ENCODE measurements at places on chromosomes 5 and 9.

DNA sequence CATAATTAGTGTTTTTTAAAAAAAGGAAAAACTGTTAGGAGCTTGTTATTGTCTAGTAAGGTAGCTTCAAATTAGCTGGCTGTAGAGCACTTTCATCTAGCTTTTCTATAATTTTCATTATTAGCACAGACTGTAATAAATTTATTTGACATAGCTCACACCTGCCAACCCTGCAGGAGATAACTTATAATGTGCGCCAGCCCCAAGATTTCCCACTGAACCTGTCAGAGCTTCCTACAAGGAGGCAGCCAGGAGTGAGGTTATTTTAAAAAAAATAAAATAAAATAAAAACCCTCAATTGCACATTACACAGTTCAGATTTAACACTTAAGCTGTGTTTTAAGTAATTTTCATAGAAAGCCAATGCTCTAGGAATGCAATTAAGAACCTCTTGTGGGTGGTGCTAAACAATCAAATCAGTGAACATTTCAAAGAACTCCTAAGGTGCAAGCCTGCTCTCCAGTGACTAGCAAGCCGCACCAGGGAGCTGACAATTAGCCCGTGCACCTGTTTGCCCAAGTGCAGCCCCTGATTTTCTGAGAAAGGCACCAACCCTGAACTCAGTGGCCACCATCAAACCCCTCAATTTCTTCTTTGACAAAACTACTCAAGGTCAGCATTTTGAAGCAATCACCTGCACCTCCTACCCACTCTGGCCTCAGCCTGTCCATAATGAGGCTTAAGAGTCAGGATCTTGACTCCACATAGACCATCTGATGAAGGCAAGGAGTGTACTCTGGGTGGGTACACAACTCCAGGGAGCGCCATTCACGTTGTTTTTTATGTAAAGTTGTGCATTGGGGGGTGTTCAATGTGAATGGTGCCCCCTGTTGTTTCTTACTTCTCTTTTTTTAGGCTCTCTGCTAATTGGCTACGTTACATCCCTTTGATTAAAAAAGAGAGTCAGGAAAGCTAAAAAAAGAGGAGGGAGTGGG, 385.3 kb upstream of the WWC1 start:
- DNase-seq, result no peak

- no peak for DNase-seq
Observed at GRCh38 chr5:96427824-96428223, 5.2 kb downstream of the PCSK1 start.

- no peak for DNase-seq
Observed at GRCh38 chr5:166713295-166713694, 1578.2 kb upstream of the WWC1 start.

GRCh38 chr5:157740229-157740610, 3.3 kb upstream of the LSM11 start:
- DNase-seq, result peak; percentile 58

GRCh38 chr5:151140686-151141459, 16.7 kb downstream of the ANXA6 start:
- no peak for DNase-seq

DNA sequence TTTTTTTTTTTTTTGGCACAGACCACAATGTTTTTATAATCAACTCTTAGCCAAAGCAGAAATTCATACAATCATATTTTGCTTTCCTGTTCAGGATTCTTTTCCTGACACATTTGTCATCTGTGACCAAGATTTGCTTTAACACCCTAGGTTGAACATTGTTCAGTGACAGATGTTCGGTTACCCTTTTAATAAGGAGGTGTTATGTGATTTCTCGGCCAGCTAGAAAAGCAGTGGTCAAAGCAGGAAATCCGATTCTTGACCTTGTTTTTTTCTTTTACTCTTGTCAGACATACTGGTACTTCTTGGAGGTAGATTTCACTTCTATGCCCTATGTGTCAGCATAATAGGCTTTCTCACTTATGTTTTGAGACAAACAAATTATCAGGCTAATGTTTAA, 335.3 kb upstream of the ACTBL2 start:
- DNase-seq, result no peak

GRCh38 chr5:62376064-62376463, 27.6 kb downstream of the DIMT1 start:
- DNase-seq, result peak; percentile 27

GRCh38 chr5:76641514-76642120, 18.4 kb upstream of the F2RL2 start:
- DNase-seq, result peak; percentile 76

DNA sequence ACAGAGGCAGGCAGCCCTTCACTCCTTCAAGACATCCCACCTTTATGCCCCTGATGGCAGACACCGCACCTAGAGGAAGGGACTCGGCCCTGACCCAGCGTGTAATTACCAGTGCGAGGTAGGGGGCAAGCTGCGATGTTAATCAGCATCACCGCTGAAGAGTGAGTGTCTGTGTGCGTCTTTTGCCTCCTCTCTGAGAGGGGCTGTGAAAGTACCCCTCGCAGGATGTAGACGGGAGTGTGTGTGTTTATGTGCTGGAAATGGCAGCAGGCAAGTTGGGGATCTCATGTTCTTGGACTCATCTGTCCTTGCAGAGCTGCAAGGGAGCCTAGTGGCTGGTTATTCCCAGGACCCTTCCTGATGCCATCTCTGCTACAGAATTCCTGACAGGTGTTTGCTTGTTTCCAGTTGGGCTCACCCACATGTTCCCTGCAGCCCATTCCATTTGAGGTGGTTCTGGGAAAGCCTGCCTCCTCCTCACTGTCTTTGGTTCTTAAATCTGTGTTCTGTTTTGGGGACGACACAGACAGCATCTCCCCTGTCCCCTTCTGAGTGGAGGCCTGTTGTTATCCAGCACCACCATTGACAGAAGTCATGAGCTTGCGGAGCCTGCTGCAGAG, 70.5 kb downstream of the ZNF618 start:
- DNase-seq, result no peak

DNA sequence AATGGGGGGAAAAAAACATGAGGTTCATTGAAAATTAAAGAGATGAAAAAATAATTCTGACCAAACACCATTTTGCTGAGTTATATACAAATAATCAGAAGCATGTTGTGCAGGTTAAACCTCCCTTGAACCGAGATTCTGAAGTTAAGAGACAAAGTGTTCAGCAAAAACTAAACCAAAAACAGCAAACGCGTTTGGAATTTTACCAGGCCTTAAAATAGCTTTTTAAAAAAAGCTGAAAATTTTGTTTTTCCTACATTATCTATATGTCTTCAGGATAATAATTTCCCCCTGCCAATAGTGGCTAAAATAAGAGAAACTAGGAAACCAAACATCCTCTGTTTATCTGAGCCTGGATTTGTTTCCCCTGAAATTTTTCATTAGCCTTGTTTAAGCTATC, 191.7 kb upstream of the DAPK1 start:
- no peak for DNase-seq

- DNase-seq, result no peak
Observed at GRCh38 chr5:151357097-151357496, 9.7 kb upstream of the SLC36A2 start.

GRCh38 chr5:32190095-32190494, 16.0 kb upstream of the GOLPH3 start:
- DNase-seq, result no peak

DNA sequence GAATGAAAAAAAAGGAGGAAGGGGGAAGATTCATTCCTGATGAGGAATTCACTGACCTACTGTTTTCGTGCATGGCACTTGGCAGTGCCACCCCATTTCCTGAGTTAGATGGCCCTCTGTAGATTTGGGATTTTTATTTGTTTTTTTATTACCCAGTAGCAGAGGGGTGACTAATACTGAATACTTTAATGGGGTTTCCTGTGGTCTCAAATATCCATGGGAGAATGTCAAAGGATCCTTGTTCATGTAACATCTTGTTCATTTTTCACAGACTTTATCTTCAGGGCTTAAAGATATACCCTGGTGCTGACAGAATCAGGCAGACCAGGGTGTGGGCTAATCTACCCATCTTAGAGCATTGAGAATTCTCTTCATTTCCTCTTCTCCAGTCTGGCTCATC, 93.0 kb downstream of the MAMDC2 start:
- DNase-seq, result no peak

- DNase-seq, result peak; percentile 62
Observed at GRCh38 chr5:58458141-58458742, 1.6 kb downstream of the PLK2 start.

DNA sequence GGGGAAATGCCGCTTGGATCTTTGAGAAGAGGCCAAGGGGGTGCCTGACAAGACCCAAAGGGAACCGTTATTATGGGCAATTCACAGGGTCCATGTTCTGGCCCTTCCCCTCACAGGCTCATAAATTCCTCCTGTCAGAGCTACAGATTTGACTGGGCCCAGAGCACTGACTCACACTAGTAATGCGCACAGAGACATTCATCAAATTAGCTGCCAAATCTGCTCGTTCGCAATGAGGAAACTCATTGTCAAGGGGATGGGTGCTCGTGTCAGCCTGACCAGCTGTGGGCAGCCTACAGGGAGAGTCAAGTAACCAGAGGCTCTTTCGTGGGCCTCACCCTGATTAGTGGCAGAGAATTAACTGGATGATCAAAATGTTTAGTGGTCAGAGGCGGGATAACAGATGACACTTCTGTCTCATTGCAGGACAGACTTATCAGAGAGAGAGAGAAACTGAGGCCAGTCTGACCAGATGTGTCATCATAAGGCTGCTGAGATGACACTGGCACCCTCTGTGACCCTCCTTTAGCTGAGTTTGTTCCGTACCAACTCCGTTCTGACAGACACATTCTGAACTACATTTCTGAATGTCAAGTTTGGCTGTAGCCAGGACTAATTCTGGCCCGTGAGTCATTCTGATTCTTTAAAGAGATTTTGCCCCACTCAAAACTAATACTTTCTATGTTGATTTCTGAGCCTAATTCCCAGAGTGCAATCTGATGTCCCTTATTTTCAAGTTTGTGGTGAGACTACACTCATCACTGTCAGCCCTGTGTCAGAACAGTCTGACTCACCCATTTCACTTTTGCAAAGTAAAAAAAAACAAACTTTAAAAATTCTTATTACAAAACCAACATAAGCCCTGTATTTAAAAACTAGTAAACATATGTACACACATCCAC, 377.1 kb downstream of the ACTL7B start:
- peak; percentile 35 for DNase-seq

GRCh38 chr9:131628459-131629225, 83.3 kb downstream of the PRRT1B start:
- no peak for DNase-seq

DNA sequence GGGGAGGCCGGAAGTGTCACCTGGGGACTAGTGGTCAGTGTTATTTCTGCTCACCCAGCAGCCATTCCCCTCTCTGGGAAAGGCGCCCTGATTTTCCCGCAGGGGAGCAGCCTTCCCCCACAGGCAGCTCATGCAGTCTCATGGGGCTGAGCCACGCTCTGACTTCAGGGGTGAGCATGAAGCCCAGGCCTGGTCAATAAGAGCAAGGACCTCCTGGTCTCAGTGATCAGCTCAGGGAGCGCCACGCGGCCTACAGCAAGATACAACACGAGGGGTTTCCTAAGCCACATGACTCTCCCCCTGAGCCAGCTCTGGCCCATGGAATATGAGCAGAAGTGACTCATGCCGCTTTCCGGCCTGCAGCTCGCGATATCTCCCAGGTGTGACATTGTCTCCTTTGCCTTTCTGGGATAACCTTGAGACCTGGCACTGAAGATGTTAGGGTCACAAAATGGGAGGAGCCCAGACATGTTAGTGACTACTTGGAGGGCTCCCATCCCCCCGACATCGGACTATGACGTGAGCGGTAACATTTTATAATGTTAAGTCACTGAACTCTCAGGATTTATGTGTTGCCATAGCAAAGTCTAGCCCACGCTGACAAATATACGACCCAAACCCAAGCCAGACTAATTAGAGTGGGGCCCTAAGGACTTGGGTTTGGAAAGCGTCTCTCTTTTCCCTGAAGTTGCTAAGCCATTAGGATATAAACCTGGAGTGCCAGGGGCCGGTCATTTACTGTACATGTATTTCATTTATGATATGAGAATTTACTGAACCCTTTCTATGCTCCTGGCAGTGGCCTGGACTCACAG, 46.5 kb upstream of the GFPT2 start:
- no peak for DNase-seq

DNA sequence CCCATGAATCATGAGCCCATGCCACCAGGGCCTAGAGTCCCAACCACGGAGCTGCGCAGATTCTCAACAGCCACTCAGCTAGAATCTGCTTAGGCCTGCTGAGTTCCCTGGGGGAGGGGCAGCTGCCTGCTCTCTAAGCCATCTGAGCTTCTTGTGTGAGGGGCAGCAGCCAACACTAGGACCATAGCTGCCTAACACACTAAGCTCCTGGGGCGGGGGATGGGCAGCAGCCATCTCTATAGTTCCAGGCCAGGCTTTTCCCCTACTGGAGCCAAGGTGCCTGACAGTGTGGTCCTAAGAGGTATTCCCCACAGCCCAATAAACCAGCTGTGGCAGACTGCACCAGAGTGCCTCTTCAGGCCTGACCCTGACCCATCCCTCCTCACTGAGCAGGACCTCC, 255.9 kb upstream of the ACO1 start:
- no peak for DNase-seq

- DNase-seq, result no peak
Observed at GRCh38 chr9:38281917-38282316, 110.6 kb upstream of the ALDH1B1 start.

- no peak for DNase-seq
Observed at GRCh38 chr9:135490980-135491464, 9.5 kb upstream of the MRPS2 start.

- DNase-seq, result no peak
Observed at GRCh38 chr9:98367923-98368322, 112.5 kb upstream of the TBC1D2 start.

DNA sequence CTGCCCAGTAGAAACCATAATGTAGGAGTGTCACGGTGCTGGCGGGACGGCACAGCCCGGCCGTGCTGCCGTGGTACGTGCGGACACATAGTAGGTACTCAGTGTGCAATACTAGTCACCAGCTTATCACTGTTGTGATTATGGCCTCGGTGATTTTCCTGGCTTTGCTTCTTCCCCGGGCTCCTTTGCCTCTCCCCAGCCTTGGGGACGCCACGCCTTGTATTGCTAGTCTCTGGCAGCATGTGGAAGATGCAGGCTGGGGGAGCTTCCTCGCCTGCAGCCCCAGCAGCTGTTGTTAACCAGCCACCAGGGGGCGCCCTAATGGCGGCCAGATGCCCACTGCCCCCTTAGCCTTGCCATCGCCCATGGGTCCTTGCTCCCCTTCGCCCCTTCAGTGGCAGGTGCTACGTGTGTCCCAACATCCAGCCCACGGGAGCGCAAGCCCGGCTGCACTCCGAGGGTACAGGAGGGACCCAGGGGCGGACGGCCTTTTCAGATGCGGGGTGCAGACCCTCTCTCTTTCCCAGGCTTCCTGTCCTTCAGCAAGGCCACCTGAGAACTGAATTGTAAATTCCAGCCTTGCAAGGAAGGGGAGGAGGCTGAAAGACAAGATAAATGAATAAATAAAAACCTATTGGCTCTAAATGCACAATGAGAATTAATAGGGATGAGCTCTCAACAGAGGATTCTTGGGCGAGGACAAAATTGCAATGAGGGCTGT, 8.0 kb downstream of the NTNG2 start:
- peak; percentile 48 for DNase-seq

GRCh38 chr5:6404129-6404528, 25.8 kb upstream of the MED10 start:
- DNase-seq, result no peak

DNA sequence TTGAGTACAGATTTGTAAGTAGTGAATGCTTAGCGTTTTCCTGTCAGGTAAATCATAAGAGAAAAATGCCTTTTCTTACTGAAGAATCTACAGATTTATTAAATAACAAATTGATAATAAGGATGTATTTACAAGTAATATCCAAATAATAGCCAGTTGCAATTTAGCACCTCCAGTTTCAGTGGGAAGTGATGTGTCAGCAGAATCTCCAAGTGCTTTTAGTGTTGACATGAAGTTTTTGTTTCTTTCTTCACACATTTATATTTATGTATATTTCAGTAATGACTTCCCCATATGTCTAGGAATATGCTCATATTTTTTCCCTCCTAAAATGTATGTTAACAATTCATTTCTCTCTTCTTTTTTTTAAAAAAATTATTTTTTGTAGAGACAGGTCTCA, 229.9 kb upstream of the GRIN3A start:
- no peak for DNase-seq

Measured in HT-29 (cell line).